ENCODE measurements at places on chromosomes 1 and 21. TPM values are rescaled to one million over a fixed set of nuclear protein-coding genes. Genes with fewer than 3 reads are reported as not detected.
A peak's percentile ranks its signal among the peaks of the same experiment; 100 is the strongest.

- DNase-seq = no peak
Measured at GRCh38 chr1:26340047-26340481, 13.9 kb downstream of the CRYBG2 start.

DNA sequence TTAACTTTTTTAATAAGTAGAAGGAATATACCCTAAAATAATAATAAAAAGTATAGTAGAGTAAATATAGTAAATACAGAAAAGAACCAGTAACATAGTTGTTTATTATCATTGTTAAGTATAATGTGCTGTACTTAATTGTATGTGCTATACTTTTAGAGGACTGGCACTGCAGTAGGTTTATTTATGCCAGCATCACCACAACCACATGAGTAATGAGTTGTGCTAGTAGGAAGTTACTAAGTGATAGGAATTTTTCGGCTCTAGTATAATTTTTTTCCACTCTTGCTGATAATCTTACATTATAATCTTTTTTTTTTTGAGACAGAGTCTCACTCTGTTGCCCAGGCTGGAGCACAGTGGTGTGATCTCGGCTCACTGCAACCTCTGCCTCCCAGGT lies 71.6 kb downstream of the IVNS1ABP start:
- DNase-seq = no peak

DNA sequence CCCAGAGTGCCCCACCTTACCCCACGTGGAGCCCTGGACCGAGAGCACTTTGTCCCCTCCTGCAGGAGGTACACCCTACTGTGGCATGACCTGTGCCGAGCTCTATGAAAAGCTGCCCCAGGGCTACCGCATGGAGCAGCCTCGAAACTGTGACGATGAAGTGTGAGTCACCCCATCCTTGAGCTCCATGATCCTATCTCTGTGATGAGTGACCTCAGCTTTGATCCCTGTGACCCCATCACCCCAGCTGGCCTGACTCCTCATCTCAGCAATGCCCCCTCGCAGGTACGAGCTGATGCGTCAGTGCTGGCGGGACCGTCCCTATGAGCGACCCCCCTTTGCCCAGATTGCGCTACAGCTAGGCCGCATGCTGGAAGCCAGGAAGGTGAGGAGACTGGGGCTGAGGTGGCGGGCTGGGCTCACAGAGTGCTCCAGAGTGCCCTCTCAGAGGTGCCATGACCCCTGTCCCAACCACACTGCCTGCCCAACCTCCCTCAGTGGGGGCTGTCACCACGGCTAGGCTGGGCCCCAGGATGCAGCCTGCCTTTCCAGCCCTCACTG lies 16.2 kb upstream of the MPL start:
- DNase-seq = no peak

DNA sequence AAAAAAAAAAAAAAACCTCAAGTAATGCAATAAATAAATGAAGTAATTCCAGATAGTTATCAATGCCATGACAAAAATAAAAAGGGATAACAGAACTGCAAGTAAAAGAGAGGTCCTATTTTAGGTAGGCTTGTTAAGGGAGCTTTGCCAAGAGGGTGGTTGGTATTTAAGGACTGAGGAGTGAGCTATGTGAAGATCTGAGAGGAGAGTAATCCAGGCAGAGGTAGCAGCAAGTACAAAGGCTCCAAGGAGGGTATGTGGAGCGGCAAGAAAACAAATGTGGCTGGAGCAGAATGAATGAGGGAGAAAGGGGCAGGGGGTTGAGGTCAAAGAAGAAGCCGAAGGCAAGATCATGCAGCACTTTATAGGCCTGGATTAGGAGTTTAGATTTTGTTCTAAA lies 59.9 kb upstream of the CDC42BPA start:
- DNase-seq = no peak

GRCh38 chr1:39205781-39206464 lies 1.4 kb downstream of the MACF1 start:
- DNase-seq = peak; percentile 22

DNA sequence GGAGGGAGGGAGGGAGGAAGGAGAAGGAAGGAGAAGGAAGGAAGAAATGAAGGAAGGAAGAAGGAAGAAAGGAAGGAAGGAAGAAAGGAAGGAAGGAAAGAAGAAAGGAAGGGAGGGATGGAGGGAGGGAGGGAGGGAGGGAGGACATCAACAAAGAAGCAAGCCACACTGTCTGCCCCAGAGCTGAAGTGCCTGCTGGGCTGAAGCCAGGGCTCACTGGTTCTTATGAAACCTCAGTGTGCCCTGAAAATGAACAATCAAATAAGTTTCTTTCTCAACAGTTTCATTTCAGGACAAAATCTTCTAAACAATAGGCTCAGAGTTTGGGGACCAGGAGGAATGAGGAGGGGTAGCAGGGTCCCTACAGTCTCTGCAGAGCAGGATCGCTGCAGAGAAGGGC lies 21.1 kb downstream of the ARHGEF19 start:
- DNase-seq = no peak

- no peak for DNase-seq
Measured at GRCh38 chr1:208026880-208027438, 116.0 kb upstream of the CD34 start.

Gene CYP4A11
- polyA plus RNA-seq = not detected

Gene CYYR1
- polyA plus RNA-seq = 4.4 TPM

GRCh38 chr1:152514715-152515433 lies 592 bp downstream of the CRCT1 start:
- DNase-seq = no peak

DNA sequence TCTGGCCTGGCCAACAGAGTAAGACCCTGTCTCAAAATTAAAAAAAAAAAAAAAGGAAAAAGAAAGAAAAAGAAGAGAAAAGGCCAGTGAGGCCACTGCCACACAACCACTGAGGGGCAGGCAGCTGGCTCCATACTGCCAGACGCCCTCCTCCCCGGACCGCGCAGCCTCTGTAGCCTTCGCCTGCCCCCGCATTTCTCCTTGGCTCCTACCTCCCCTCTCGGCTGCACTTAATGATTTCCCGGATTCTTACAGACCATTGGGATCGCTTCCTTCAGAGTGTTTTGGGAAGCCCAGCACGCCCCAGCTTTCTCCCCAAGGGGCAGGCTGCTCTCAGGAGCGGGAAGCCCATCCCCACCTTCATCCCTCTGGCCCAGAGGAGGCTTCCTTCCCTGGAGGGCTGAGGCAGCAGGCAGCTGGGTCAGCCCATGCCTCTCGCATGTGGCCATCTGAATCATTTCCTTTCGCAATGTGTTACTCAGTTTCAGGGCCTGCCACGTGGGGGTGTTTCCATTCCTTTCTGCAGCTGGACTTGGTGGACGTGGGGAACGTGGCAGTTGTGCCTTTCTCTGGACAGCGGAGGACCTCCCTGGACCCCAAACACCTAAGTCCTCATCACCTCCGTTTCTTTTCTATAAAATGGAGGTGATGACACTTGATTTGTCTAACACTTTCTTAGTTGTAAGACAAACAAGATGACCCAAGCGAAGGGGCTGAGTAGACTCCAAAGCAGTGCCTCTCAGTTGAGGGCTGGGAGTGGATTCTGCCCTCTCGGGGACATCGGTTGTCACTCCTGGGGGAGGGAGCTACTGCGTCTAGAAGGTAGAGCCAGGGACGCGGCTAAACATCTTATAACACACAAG lies 2.3 kb downstream of the SLC2A5 start:
- peak; percentile 50 for DNase-seq

DNA sequence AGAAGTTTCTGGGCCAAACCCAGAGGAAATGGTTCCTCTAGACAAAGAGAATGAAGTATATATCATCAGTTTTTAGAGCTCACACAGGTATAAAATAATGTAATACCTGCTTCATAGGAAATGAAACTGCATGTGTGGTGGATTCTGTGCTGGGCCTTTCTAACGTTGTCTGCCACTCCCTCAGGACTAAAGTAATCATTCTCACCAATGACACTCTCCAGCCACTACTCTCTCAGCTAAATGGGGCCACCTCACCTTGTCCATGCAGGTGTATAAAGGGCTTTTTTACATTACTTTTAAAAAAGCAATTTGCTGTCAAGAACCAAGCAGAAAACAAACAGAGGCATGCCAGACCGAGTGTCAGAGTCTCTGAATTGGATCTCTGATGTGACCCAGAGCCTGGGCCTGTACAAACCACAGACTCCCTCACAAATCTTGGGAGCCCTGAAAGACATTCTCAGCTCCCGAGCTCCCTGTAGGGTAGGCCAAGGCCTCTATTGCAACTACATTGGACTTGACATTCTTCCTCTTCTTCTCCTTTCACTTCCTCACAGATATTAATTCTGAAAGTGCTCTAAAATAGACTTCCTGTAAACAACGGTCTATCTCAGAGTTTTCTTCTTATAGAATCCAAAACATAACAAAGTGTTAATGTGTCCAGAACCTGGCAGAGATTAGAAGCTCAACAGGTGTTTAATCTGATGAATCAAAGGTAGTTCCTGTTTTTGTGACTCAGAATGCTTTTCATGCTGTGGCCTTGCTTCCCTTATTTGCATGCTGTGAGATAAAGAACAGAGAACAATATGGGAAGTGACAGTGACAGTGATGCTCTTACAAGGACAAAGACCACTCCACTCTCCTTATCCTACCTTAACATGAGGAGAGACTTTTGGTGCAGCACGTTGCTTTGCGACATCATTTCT lies 8.6 kb downstream of the AIM2 start:
- DNase-seq = peak; percentile 25

GRCh38 chr1:168964478-168964877 lies 142.0 kb upstream of the ATP1B1 start:
- DNase-seq = no peak

GRCh38 chr1:12067900-12068821 lies 5.1 kb downstream of the TNFRSF8 start:
- DNase-seq = peak; percentile 78

GRCh38 chr1:233627376-233627775 lies 13.5 kb downstream of the KCNK1 start:
- no peak for DNase-seq

DNA sequence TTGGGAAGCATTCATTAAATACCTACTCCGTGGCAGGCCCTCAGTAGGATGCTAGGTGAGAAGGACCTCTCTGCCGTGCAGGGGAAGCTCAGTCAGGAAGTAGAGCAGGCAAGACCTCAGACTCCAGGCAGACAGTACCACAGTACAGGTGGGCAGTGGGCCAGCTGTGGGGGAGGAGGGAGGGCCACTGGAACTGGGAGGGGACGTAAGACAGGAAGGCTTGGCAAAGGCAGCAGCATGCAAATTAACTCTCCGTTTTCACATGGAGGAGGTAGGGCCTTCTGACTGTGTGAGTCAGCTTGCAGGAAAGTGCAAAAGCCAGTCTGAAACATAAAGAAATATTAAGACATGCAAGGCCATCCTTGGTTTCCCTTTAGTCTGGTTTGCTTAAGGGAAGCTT lies 157.7 kb downstream of the TRIM33 start:
- peak; percentile 83 for DNase-seq

GRCh38 chr1:35809114-35810095 lies 1.6 kb downstream of the AGO4 start:
- peak; percentile 49 for DNase-seq

Gene C1orf56
- 2.4 TPM for polyA plus RNA-seq
